CD4-positive, alpha-beta T cell treated with Interleukin-12 subunit alpha and Interleukin-12 subunit beta, for 1 hour (primary cell): ENCODE measurements at places on chromosomes 2 and 18.

GRCh38 chr18:50826027-50826426 is 6.2 kb upstream of the MRO start:
- DNase-seq, result no peak

GRCh38 chr18:49756671-49757362 is 56.5 kb downstream of the ACAA2 start:
- DNase-seq, result no peak

DNA sequence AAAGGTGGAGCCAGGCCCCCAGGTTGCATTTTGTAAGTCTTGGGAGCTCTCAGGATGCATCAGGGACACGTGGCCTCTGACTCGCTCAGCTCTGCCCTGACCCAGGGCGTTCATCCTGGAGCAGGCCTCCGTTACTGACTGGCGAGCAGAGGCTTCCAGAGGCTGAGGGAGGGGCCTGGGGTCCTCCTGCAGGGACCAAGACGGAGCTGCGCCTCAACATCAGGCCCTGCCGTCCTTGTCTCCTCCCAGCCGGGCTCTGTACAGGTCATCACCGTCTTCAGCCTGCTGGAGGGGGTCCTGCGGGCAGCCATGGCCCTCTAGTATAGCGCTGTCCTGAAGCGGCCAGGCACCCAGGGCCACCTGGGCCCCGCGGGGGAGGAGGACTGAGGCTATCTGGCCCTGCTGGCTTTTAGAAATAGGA is 10.2 kb upstream of the ALPP start:
- no peak for DNase-seq

GRCh38 chr2:212145121-212145520 is 393.5 kb downstream of the ERBB4 start:
- no peak for DNase-seq

GRCh38 chr2:182852090-182852489 is 14.3 kb downstream of the FRZB start:
- no peak for DNase-seq

DNA sequence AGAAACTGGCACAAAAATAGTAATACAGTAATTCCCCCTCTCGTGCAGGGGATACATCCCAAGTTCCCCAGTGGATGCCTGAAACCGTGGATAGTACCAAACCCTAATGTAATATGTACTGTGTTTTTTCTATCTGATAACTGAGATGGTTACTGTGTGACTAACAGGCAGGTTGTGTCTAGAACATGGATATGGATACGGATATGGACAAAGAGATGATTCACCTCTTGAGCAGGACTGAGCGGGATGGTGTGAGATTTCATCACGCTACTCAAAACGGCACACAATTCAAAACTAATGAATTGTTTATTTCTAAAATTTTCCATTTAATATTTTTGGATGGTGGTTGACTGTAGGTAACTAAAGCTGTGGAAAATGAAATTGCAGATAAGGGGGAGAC is 3.4 kb downstream of the MBD1 start:
- DNase-seq, result no peak

GRCh38 chr2:236747426-236747825 is 177.8 kb downstream of the ACKR3 start:
- no peak for DNase-seq
